Mesothelial cell of epicardium (in vitro differentiated cells): ENCODE measurements at places on chromosomes 7 and 10. TPM values are rescaled to one million over a fixed set of nuclear protein-coding genes. Genes with fewer than 3 reads are reported as not detected.

AGR3 gene
- total RNA-seq, result 1.7 to 2.1 TPM (median 2.0 TPM) in 3 replicates

GOLGA7B gene
- 0.07 to 0.16 TPM (median 0.09 TPM) in 3 replicates for total RNA-seq

DNA sequence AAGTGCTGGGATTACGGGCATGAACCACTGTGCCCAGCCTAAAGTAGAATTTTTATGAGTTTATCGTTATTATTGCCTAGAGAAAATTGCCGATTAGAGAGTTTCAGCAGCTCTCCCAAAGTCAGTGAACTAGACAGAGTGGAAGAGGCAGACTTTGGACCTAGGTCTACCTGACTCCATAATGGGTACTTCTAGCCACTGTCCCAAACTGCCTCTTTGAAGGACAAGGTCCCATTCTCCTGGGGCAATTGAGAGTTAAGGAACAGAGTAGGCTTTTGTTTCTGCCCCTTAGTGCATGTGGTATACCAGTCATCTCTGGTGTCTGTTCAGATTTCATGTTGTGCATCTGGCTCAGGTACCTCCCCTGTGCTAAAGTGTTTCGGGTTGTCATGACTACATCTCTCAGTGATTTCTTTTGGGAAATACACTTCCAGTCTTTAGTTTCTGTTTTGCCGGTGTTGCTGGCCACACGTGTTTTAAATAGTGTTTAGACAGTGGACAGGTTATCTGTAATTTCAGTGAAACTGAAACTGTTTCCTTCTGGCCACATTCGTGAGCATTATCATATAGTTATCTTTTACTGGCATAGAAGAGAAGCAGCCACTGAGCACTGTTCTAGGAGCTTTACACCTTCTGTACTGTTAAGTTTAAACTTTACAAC lies 4.7 kb downstream of the TMEM236 start:
- no peak for DNase-seq

MICALL2 gene
- 18.5 to 21.1 TPM (median 18.9 TPM) in 3 replicates for total RNA-seq

MGAM2 gene
- total RNA-seq, result 0.07 to 0.18 TPM (median 0.13 TPM) in 3 replicates

TAS2R40 gene
- not detected in 3 replicates for total RNA-seq

DNA sequence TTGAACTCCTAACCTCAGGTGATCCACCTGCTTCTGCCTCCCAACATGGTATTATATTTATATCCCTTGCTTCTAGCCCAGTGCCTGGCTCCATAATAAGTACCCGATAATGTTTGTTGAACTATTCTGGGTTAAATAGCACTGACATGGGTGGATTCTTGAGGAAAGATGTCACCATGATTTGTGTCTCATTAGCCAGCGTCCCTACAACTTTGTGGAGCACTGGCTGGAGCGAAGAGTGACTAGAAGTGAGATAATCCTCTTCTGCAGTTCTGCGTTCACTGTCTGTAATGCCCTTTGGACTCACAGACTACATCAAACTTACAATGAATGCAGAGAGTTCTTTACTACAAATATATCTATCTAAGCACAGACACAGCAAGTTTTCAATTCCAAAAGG lies 16.9 kb upstream of the AKR1E2 start:
- no peak for DNase-seq

TMEM176A gene
- 2.5 to 3.6 TPM (median 3.1 TPM) in 3 replicates for total RNA-seq

GRCh38 chr10:6239213-6239991 lies 36.7 kb downstream of the PFKFB3 start:
- no peak for DNase-seq

DNA sequence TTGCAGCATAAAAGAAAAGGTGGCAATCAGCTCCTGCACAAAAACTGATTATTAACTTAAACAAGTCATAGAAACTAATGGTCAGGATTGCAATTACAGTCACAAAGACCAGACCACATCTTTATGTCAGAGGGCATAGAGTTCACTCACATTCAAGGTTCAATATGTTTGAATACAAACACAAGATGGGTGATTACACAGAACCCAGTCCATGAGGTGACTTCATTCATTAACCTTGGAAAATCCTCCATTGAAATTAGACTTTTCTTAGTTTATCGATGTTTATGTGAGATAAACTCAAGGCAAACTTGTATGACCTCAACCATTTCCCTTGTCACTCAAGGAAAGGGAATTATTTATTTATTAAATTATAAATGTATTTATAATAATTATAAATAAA lies 388.6 kb upstream of the LRRTM3 start:
- no peak for DNase-seq

DNA sequence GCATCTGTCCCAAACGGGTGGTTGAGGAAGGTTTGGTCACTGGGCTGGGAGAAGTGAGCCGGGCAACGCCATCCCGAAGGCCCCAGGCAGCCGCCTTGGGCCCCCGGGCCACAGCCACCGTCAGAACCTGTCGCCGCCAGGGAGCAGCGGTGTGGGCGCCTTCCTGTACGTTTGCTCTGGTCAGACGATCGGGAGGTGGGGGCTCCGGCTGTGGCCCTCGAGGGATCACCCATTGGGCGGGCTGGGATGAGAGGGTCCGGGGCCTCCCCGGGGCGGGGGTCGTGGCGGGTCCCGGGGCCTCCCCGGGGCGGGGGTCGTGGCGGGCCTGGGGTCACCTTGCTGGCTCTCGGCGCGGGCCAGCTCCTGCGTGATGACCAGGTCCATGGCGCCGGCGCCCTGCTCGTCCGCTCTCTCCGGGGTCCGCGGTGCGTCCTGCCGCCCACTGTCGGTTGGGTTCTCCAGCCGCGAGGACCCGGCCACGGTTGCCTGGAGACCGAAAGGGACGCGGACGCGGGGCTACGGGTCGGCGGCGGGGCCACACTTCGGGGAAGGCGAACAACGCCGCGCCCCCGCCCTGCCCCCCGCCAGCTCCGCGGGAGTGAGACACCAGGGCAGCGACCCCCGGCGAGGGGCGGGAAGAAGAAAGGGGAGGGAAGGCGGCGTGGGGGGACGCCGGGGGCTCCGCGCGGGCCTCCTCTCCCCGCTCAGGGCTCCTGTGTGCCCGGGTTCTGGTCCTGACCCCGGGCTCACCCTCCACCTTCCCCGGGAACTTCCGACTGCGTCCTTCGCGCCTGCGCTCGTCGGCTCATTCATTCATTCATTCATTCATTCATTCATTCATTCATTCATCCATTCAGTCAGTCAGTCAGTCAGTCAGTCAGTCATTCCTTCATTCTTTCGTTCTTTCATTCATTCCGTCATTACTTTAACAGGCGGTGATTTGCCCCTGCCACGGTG lies at the start of gene CFAP46:
Gene CFAP46 (minus strand): TSS at position 470 of the 957 bp plus-strand sequence. CDS start 86 bp downstream, at position 384.
- peak; percentile 78 for DNase-seq

GRCh38 chr7:139061416-139061815 lies 25.6 kb upstream of the ZC3HAV1L start:
- no peak for DNase-seq

DNA sequence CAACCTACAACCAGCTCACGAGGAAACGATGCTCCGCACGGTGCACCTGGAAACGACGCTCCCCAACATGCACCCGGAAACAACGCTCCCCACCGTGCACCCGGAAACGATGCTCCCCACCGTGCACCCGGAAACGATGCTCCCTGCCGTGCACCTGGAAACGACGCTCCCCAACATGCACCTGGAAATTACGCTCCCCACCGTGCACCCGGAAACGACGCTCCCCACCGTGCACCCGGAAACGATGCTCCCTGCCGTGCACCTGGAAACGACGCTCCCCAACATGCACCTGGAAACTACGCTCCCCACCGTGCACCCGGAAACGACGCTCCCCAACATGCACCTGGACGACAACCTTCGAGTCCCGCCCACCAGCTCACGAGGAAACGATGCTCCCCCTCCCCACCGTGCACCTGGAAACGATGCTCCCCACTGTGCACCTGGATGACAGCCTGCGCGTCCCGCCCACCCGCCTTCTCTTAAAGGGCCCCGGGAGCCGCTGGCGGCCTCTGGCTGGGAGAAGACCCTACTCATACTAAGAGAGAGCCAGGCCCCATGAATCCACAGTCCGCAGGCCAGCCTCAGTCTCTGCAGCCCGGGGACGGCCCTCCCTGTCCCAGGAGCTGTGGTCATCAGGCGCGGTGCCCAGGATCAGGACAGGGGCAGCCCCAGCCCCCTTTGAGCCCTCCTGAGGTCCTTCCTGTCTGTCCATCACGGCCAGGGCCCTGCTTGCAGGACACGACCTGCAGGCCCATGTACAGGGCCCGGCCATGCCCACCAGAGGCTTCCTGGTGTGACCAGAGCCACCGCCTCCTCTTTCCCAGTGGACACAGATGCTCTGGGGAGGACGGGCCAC lies 98.3 kb downstream of the PDGFA start:
- no peak for DNase-seq

TRIM50 gene
- not detected in 3 replicates for total RNA-seq

LDB3 gene
- total RNA-seq, result 0.14 to 0.44 TPM (median 0.22 TPM) in 3 replicates

GRCh38 chr7:65287023-65287422 lies 86.6 kb upstream of the ZNF92 start:
- no peak for DNase-seq

DNA sequence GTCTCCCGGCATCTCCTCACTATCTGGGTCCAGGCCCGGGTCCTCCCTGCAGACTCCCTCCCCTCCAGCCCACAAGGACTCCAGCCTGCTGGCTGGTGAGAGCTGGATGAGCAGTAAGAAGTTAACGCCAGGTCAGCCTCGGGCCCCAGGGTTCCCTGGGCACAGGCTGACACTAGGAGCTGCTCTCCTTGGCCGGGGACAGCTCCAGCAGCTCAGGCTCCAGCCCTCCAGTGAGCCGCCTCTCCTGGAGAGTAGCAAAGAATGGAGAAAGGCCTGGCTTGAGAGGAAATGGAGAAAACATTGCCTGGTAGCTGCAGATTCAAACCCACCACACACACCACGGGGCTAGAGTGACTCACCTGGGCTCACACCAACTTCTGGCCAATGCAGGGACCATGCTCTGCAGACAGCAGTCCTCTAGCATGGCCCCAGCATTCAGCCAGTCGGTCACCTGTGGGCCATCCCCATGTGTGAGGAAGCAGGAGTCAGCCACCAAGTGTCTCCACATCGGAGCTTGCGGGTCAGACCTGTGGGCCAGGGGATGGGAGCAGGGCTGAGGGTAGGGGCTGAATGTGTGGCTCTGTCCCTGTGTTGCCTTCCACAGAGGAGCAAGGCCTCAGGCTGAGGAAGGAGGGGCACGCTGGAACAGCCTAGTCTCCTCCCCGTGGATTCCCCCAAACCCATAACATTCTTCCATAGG lies 6.5 kb downstream of the SAP25 start:
- no peak for DNase-seq

RNF148 gene
- total RNA-seq, result 0.18 TPM in 1 of 3 replicates, not detected in the others
